ENCODE measurements at places on chromosomes 5 and 9.

DNA sequence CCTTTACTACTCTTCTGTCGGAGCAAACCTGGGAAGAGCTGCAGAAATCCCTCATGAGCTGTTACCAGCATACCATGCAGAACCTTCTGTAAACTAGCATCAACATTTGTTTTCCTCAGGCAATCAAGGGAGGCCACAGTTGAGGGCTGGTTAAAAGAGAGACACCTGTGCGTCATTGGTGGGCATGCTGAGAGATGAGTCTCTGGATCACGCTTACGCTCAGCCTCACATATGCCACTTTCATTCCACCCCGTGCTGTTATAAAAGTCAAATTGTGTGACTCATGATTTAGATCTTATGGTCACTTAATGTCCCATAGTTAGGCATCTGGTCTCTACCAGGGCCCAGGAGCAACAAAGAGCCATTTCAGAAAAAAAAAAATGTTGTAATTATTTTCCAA lies 18.1 kb upstream of the ICE1 start:
- no peak for DNase-seq

DNA sequence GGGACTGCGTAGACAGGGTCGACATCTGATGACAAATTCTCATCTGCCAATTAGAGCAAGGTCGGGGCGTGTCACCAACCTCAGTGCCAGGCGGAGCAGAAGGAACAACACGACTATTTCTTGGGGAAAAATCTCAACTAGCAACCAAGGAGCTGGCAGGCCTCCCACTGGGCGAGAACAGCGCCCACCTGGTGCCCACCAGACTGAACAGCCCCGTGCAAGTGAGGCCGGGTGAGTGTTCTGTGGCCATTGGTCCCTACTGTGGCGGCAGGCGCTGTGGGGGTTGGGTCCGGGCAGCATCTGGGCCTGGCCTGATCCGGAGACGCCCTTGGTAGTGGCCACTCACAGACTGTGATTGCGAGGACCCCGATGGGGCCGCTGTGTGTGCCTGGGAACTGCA lies 11.5 kb downstream of the NOTCH1 start:
- DNase-seq = no peak

DNA sequence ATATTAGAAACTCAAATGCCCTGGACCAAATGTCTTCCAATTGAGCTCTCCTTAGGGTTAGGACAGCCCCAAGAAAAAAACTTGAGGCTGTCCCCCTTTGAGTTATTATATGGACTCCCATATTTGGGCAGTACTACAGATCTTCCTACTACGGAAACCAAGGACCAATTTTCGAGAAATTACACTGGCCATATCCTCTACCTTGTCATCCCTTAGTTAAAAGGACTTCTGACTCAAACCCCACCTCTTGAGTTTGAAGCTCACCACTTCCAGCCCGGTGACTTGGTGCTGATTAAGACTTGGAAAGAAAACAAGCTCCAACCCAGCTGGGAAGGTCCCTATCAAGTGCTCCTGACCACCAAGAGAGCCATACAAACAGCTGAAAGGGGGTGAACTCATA lies 497.0 kb upstream of the GRAMD2B start:
- DNase-seq = no peak

DNA sequence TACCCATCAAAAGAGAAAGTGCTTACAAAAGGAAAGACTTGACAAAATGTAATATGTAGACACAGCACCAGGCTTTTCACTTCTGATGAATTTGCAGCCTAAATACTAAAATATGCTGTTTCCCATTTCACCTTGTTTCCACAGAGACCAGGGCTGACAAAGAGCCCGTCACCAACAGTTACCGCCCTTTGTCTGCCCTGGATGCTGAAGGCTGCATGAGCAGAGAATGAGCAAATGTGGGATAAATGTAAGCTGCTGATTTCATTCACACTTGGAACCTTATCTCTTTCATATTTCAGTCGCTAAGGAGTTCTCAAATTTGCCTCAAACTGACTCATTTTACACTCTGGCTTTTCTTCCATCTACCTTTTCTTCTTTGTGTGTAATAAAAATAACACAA lies 213.9 kb downstream of the TMEM167A start:
- no peak for DNase-seq

DNA sequence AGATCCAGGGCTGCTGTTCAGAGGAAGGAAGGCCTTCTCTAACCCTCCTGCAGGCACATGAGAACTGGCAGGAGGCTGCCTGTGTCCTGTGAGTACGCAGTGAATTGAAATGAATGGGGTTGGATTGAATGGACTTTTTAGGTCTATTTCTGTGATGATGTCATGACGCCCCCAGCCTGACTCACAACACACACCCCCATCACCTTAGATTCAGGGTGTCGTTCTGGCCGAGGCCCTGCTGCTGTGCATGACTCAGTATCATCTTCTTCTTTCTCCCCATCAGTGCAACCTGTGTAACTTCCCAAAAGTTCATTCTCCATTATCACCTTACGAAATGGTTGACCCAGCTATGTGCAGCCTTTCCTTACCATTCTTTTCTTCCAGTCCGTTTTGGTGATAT lies 5.4 kb downstream of the PCAT7 start:
- DNase-seq = no peak

GRCh38 chr9:450057-450456 lies 235.4 kb downstream of the DOCK8 start:
- DNase-seq = no peak

DNA sequence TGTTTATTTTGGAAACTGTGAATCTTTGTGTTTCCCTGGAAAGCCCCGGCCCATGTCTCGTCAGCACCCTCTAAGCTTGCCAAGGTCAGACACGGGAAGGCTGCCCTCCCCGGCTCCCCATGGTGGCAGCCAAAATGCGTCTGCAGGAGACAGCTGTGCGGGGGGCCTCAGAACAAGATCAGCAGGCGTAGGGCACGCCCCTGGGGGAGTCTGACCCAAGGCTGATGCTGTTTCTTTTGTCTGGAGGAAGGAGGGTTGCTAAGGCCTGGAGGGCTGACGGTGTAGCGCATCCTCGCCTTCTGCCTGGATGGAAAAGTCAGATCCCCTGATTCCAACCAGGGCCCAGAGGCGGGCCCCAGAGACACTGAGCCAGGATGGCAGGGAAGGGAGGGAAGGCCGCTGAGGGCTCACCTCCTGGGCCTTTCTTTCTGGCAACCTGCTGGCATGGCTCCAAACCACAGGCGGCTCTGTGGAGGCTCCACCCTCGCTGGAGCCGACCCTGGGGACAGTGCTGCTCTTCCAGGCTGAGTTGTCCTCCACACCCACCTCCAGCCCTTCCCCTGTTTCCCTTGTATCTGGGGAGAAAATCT lies 57.2 kb downstream of the OLFM1 start:
- no peak for DNase-seq

DNA sequence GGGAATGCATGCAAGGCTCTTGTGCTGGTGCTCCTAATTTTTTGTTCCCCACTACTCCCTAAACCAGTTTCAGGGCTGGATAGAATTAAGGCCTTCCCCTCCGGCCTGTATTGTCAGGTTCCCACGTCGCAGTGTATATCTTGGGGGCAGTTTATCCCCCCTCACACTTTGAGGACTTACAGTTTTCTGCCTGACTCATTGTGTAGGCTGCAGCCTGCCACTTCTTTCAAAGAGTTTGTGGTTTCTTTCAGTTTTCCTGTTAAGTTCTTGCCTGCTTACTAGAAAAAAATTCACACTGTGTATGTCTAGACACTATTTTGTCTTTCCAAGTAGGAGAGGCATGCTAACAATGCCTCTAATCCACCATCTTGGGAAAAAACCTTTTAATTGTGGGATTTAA lies 28.4 kb upstream of the BTNL3 start:
- no peak for DNase-seq

DNA sequence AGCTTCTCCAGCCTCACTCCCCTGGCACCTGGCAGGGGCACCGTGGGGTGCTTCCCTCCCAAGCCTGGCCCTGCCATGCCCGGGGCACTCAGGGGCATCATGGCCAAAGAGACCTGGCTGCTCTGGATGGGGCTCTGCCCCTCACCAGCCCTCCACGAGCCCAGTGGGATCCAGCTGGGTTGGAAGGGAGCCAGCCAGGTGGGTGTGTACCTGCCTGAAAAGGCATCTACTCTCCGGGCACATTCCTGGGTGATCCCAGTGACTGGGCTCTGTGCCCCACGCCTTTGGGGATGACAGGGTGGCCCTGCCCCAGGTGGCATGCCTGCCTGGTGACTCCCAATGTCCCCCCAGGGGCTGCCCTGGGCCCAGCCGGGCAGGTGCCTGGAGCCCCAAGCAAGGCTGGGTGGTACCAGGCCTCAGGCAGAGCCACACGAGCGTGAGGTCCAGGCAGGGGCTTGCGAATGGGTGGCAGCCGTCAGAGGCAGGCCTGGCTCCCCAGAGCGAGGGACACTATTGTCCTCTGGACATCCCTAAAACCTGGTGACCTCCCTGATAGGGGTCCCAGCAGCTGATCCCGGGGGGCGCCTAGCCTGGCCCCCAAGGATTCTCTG lies 777 bp downstream of the GPSM1 start:
- no peak for DNase-seq

GRCh38 chr5:134825212-134825611 lies 20.6 kb upstream of the C5orf24 start:
- no peak for DNase-seq

GRCh38 chr9:77063645-77064285 lies 44.3 kb downstream of the FOXB2 start:
- no peak for DNase-seq

DNA sequence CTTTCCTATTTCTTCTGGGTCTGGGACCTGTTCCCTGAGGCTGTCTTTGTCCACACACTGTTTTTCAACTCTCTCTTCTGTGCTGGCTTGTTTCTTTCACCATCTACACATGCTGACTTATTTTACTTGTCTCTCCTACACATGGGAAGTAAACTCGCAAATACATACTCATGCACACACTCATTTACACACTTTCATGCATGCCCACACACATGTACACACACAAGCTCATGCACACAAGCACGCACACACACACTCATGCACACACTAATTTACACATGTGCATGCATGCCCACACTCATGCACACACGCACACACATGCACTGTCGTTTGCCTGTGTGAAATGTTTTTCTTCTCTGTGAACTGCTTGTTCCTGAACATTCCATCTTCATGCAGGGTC lies 169.0 kb downstream of the IRX2 start:
- DNase-seq = no peak

DNA sequence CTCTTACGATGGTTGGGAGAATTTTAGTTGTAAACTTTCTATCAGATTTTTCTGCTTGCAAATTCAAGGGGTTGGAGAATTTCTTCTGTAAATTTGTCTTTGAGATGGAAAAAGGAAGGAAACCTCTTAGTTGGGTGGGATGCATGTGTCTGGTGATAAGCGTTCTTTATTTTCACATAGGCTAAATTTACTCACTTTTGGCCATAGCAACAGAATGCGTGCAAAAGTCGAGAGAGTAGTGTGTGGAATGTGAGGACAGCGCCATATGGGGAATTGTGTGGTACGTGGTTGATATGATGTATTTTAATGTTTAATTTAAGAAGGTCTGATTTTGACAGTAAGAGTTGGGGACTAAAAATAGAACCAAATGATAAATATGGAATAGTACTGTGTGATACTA lies 282.2 kb downstream of the TAF11L14 start:
- no peak for DNase-seq

All from urinary bladder (tissue), 4 donors.